ENCODE measurements at places on chromosomes 6 and 20. TPM values are rescaled to one million over a fixed set of nuclear protein-coding genes. Genes with fewer than 3 reads are reported as not detected.
A peak's percentile ranks its signal among the peaks of the same experiment; 100 is the strongest.

GRCh38 chr6:74609871-74610270 is 596.0 kb downstream of the COL12A1 start:
- no peaks in the 10 kb centered on the region for H3K27me3 ChIP-seq
- no peak for DNase-seq

DNA sequence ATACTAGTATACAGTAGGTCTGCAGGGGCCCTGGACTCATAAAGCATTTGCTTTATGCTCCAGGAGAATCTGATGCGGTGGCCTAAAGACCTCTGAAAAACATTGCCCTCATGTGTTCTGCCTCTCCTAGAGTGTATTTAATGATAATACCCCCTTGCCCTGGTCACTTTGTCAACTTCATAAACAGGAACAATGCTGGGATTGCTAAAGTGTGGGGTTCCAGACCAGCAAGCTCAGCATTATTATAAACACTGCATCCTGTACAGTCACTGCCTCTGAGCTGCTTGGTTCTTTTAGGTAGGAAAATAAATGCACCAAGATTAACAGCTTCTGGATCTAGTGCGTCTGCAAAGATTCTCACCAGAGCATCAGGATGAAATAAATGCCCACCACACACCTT is 12.2 kb downstream of the TREM1 start:
- no peak for DNase-seq
- H3K36me3 ChIP-seq, result no peaks in the 10 kb centered on the region
- H3K4me1 ChIP-seq, result no peaks in the 10 kb centered on the region
- H3K4me3 ChIP-seq, result no peak overlapping the region
- no peak overlapping the region for H3K27ac ChIP-seq

DNA sequence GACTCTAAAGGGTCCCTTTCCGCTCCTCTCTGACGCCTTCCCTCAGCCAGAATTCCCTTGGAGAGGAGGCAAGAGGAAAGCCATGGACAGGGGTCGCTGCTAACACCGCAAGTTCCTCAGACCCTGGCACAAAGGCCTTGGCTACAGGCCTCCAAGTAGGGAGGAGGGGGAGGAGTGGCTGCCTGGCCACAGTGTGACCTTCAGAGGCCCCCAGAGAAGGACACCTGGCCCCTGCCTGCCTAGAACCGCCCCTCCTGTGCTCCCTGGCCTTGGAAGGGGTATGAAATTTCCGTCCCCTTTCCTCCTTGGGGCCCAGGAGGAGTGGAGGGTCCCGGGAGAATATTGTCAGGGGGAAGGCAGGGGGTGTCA is 2.7 kb downstream of the VEGFA start:
- H3K27me3 ChIP-seq, result no peaks in the 10 kb centered on the region
- peaks cover 33% of the 10 kb centered on the region for H3K4me1 ChIP-seq
- peak overlapping the region; percentile 83 for H3K27ac ChIP-seq
- peak overlapping the region; percentile 88 for H3K4me3 ChIP-seq

- DNase-seq, result no peak
- H3K27me3 ChIP-seq, result no peaks in the 10 kb centered on the region
- H3K4me3 ChIP-seq, result no peak overlapping the region
- H3K4me1 ChIP-seq, result no peaks in the 10 kb centered on the region
- no peaks in the 10 kb centered on the region for H3K36me3 ChIP-seq
- no peak overlapping the region for H3K27ac ChIP-seq
Observed at GRCh38 chr20:16261733-16262273, 311.4 kb downstream of the KIF16B start.

- DNase-seq, result no peak
- H3K27me3 ChIP-seq, result no peaks in the 10 kb centered on the region
- no peak overlapping the region for H3K27ac ChIP-seq
- H3K4me1 ChIP-seq, result no peaks in the 10 kb centered on the region
Observed at GRCh38 chr20:8118039-8118438, 14.0 kb upstream of the PLCB1 start.

GRCh38 chr6:104462811-104463599 is 396.7 kb downstream of the HACE1 start:
- H3K27me3 ChIP-seq, result no peaks in the 10 kb centered on the region
- no peak for DNase-seq
- no peak overlapping the region for H3K27ac ChIP-seq
- H3K4me1 ChIP-seq, result no peaks in the 10 kb centered on the region
- H3K36me3 ChIP-seq, result no peaks in the 10 kb centered on the region

The BEND6 gene
- 1.0 TPM for polyA plus RNA-seq

DNA sequence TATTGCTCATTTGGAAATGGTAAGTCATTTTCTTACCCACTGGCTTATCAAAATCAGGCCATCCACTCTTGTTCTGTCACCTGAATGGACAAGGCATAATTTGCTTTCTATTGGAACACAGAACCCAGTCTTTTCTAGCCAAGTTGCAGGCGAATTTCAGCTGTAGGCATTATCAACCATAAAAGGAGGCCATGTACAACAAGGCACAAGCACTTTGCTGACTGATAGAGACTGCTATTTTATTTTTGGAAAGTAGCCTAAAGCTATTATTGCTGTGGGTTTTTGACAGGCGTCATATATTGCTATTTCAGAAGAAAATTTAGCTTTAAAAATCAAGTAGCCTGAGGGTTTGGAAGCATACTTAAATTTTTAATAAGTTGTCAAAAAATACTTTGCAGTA is 344.2 kb downstream of the HDGFL1 start:
- no peak for DNase-seq
- H3K4me3 ChIP-seq, result no peak overlapping the region
- no peaks in the 10 kb centered on the region for H3K36me3 ChIP-seq
- H3K27ac ChIP-seq, result no peak overlapping the region

The IP6K3 gene
- not detected for polyA plus RNA-seq

DNA sequence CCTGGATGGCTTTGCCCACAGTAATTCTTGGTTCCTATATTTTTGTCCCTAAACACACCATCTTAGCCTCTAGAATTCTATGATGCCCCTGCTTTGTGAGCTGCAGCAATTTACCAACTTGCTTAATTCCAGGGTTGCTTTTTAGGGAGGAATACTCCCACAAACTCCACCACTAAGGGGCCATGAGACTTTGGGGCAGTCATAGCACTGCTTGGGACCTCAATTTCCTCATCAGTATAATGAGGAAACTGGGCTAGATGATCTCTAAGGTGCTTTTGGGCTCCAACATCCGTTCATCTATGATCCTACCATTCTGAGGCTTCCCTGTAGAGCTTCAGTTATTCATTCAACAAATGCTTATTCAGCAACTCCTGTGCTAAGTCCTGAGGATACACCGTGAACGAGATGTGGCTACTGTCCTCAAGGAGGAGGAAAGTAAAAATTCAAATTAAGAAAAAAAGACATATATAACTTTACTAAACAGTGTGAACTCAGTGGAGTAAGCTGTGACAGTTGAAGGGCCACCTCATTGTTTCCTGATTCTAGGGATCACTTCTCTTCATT is 75.3 kb downstream of the PRDM1 start:
- no peaks in the 10 kb centered on the region for H3K36me3 ChIP-seq
- peaks cover 13% of the 10 kb centered on the region for H3K4me1 ChIP-seq
- no peaks in the 10 kb centered on the region for H3K27me3 ChIP-seq
- no peak for DNase-seq

The GPSM3 gene
- 6.5 TPM for polyA plus RNA-seq

DNA sequence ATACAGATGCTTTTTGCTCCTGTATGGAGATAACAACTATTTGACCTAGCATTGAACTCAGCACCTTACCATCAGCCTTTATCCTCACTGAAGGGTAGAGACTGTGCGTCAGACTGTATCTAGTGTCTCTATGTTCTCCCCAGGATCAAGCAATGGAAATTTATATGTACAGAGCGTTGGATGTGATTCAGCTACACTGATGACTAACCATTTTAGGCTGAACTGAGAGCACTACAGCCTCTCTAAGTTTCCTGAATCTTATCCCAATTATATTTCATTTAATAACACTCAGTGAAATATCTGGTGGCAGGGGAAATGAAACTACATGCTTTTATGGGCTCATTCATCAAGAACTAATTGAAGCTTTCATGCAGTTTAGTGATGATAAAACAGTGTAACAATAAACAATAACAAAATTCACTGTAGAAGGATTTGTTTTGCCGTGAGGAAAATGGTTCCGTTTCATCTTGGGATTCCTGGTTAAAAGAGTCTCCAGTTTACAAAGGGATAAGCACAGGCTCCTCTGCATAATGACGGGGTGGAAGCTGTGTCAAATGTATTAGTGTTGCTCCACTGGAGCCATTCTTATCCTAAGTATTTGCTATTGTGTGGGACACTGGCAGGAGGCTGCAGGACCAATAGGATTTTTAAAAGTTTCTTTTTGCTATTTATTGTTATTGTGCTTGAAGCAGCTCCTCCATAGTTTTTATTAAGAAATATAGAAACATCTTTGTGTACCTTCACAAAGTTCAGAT is 567.6 kb upstream of the MMS22L start:
- no peak overlapping the region for H3K4me3 ChIP-seq
- no peak overlapping the region for H3K27ac ChIP-seq
- H3K36me3 ChIP-seq, result no peaks in the 10 kb centered on the region
- DNase-seq, result no peak
- H3K4me1 ChIP-seq, result no peaks in the 10 kb centered on the region
- no peaks in the 10 kb centered on the region for H3K27me3 ChIP-seq

DNA sequence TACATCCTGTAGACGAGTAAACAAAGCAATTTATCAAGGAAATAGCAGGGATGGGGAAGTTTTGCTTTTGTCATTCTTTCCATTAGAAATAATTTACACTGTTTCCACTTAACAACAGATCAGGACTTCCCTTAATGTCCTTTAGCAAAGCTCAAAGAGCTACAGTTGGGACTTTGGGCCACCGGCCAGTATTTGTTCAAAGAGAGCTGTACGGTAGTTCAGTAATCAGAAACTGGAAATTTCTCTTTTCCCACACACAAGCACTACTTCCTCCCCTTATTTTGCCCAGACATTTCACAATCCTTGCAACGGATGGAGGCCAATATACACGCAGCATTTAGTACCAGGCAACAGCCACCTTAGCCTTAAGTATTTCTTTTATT is 12.1 kb upstream of the HINT3 start:
- no peaks in the 10 kb centered on the region for H3K36me3 ChIP-seq
- DNase-seq, result no peak
- H3K4me1 ChIP-seq, result peaks cover 88% of the 10 kb centered on the region
- peak overlapping the region; percentile 97 for H3K27ac ChIP-seq
- no peaks in the 10 kb centered on the region for H3K27me3 ChIP-seq
- no peak overlapping the region for H3K4me3 ChIP-seq

DNA sequence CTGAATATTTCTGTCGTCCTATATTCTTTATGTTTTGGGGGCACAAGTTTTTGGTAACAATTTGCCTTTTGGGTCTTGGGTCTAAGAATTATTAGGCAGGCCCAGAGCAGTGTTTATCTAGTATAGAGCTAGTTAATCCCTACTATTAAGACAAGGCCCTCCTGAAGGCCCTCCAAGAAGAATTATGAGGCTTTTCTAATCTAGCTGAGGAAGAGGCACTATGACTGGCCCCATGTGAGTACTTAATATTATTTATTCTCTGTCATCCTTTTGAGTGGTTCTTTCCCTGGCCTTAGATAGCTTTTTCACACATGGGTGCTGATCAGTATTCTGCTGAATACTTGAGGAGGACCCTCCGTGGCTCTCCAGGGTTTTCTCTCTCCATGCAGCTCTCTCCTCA is 25.1 kb downstream of the CHMP4B start:
- no peak overlapping the region for H3K4me3 ChIP-seq
- no peak for DNase-seq
- no peak overlapping the region for H3K27ac ChIP-seq
- H3K36me3 ChIP-seq, result peaks cover 5% of the 10 kb centered on the region
- no peaks in the 10 kb centered on the region for H3K27me3 ChIP-seq

The HDGFL1 gene
- polyA plus RNA-seq, result not detected

DNA sequence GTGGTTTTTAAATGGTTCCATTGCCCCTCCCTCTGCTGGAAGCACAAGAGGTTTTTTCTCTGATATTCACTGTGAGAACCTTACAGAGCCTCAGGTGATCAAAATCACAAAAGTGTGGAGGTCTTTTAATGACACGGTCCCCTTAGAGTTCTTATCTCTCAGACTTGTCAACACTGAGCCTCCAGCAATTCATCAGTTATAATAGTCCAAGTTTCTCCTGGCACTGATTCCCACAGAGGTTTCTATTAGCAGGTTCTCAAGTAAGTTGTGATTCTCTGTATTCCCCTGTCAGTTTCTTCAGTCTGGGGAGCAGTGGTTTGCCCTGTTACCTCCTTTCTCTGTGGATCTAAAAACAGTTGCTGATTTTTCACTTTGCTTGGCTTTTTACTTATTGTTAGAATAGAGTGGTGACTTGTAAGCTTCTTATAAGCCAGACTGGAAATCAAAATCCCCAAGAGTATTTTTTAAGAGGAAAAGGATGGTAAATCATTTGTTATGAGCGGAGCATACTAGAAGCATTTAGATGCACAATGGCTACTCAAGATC is 157.4 kb upstream of the BMP5 start:
- DNase-seq, result no peak
- H3K27ac ChIP-seq, result no peak overlapping the region
- no peaks in the 10 kb centered on the region for H3K4me1 ChIP-seq

The IPCEF1 gene
- polyA plus RNA-seq, result 0.03 TPM

The PACSIN1 gene
- not detected for polyA plus RNA-seq

DNA sequence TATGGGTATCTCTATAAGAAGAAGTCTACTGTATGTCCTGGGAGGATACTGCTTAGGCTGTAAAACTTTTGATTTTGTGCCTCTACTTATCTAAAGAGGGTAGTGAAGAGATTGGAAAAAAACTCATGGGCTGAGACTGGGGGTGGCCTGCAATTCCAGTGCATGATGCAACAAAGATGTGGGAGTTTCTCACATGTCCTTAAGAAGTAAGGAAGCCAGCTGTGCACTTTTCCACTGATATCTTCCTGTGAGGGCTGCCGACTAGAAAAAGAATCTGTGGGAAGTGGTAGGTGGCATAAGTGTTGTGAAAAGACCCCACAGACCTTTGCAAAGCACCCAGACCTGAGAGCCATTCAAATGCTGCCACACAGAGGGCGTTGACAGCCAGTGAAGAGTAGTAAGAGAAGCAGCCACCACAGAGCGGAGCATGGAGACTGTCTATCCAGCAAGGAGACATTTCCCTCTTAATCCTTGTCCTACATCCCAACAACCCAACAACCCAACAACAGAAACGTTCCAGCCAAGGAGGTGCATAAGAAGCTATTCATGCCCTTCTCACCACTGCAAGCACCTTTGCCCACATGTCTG is 65.1 kb downstream of the PFDN4 start:
- no peak overlapping the region for H3K4me3 ChIP-seq
- DNase-seq, result no peak
- no peaks in the 10 kb centered on the region for H3K36me3 ChIP-seq
- H3K4me1 ChIP-seq, result no peaks in the 10 kb centered on the region
- no peak overlapping the region for H3K27ac ChIP-seq

DNA sequence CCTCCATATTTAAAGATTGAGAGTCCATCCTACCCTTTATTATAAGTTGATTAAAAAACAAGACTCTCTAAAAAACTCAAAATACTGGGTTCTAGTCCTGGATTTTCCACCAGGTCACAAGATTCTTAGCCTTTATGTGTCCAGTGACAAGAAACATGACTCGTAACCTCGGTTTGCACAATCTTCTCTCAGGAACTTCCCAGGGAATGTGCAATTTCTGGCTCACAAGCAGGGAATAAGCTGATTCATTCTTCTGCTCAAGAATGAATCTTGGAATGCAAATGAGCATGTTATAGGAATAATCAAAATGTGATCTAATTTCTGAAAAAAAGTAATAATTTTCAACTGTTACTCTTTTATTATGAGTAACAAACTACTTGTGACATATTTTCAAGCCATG is 45.1 kb downstream of the OGFRL1 start:
- no peaks in the 10 kb centered on the region for H3K27me3 ChIP-seq
- H3K4me1 ChIP-seq, result peaks cover 4% of the 10 kb centered on the region
- H3K27ac ChIP-seq, result no peak overlapping the region
- peak; percentile 50 for DNase-seq
- H3K36me3 ChIP-seq, result no peaks in the 10 kb centered on the region
- H3K4me3 ChIP-seq, result no peak overlapping the region

The BICRAL gene
- 6.5 TPM for polyA plus RNA-seq
